ENCODE measurements at places on chromosomes 7 and 10. TPM values are rescaled to one million over a fixed set of nuclear protein-coding genes. Genes with fewer than 3 reads are reported as not detected.

CHAT gene
- not detected for total RNA-seq

FKBP6 gene
- total RNA-seq: not detected

UPK3BL1 gene
- total RNA-seq: 20.6 TPM

SCRN1 gene
- total RNA-seq: 104 TPM

ARMC3 gene
- total RNA-seq: not detected

ZWINT gene
- 10.9 TPM for total RNA-seq

ST8SIA6 gene
- not detected for total RNA-seq

GNGT1 gene
- not detected for total RNA-seq

GDF2 gene
- total RNA-seq: not detected

ASB4 gene
- not detected for total RNA-seq

SFRP4 gene
- 0.16 TPM for total RNA-seq

PODXL gene
- 23.9 TPM for total RNA-seq

RAMP3 gene
- total RNA-seq: not detected

OR2A12 gene
- total RNA-seq: not detected

POLR1F gene
- 15.4 TPM for total RNA-seq

NPM3 gene
- total RNA-seq: 35.6 TPM

CUL2 gene
- total RNA-seq: 34.3 TPM

TSPAN12 gene
- 14.0 TPM for total RNA-seq

WDR86 gene
- total RNA-seq: not detected

FEZF1 gene
- not detected for total RNA-seq

CPN1 gene
- total RNA-seq: not detected

CADPS2 gene
- total RNA-seq: 1.0 TPM

ADAM8 gene
- 6.0 TPM for total RNA-seq

NRP1 gene
- 208 TPM for total RNA-seq

All from osteocyte (in vitro differentiated cells).